ENCODE measurements at places on chromosomes 2 and 18.

DNA sequence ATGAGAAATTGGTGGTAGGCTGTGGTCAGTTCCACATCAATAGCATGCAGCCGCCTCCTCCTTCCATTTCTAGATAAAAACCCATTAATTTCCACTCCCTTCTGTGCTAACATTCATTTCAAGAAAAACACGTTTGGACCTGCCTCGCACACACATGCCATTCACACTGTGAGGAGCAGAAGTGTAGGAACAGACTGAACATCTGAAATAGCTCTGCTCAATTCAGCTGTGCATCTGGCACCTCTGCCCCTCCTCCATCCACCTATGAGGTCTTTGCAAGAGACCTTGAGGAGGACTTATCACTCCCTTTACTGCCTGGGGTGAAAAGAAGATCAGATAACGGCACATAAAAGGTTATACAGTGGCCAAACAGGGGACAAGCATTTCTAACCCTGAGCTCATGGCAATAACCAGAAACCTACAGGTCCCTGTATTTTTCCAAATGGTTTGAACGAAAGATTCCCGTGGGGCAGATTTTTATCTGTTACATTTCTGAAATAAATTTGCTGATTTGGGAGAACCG lies 30.8 kb upstream of the LRP2 start:
- DNase-seq, result no peak

DNA sequence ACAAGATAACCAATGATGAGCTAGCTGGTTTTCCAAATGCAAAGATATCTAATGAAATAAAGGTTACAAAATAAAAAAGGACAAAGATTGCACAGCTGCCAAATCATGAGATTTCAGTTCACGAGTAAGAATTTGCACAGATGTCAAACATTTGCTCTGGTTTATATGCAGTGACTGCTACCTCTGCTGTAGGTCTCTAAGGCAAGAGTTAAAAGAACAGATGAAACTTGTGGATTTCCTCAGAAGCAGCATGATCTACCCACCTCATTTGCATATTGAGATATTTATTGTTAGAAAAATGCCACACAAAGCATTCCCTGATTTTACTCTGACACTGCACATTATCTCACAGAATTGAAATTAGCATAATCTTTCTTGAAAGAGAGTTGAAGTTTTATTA lies 763.2 kb upstream of the ZEB2 start:
- no peak for DNase-seq

DNA sequence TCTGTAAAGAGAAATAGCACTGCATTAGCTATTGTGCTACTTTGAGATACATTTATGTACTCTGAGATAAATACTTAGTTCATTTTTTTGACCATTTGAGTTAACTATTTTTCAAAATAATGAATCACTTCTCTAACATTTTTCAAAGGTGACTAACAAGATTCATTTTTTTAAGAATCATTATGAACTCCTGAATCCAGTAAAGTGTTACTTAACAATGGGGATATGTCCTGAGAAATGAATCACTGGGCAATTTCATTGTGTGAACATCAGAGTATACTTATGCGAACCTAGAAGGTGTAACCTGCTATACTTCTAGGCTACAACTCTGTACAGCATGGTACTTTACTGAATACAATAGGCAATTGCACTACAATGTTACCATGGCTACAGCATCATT lies 355.8 kb downstream of the ARL6IP6 start:
- no peak for DNase-seq

- DNase-seq, result no peak
These were observed 170.3 kb upstream of the MGAT5 start for GRCh38 chr2:134083548-134083947.

GRCh38 chr18:35117372-35117771 lies 76.2 kb downstream of the MAPRE2 start:
- DNase-seq, result no peak

DNA sequence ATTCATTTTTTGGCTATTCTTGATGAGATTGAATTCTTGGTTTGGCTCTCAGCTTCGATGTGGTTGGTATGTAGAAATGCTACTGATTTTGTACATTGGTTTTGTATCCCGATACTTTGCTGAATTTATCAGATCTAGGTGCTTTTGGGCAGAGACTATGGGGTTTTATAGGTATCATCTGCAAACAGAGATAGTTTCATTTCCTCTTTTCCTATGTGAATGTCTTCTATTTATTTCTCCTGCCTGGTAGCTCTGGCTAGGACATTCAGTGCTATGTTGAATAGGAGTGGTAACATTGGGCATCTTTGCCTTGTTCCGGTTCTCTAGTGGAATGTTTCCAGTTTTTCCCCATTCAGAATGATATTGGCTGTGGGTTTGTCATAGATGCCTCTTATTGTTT lies 5.5 kb upstream of the TACR1 start:
- no peak for DNase-seq

GRCh38 chr18:13611142-13611600 lies 115.2 kb downstream of the FAM210A start:
- DNase-seq, result no peak

DNA sequence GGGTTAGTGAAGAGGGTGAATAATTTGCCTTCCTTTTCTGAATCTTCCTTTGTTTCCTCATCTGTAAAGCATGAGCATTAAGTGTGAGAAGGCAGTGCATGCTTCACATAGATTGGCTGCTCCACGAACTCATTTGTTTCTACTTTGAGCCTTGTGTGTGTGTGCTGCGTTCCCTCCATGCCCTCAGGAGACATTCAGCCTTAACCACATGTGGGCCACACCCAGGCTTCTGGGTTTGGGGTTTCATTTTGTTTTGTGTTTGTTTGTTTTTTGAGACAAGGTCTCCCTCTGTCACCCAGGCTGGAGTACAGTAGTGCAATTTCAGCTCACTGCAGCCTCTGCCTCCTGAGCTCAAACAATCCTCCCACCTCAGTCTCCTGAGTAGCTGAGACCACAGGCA lies 843.3 kb downstream of the GALR1 start:
- DNase-seq, result no peak

DNA sequence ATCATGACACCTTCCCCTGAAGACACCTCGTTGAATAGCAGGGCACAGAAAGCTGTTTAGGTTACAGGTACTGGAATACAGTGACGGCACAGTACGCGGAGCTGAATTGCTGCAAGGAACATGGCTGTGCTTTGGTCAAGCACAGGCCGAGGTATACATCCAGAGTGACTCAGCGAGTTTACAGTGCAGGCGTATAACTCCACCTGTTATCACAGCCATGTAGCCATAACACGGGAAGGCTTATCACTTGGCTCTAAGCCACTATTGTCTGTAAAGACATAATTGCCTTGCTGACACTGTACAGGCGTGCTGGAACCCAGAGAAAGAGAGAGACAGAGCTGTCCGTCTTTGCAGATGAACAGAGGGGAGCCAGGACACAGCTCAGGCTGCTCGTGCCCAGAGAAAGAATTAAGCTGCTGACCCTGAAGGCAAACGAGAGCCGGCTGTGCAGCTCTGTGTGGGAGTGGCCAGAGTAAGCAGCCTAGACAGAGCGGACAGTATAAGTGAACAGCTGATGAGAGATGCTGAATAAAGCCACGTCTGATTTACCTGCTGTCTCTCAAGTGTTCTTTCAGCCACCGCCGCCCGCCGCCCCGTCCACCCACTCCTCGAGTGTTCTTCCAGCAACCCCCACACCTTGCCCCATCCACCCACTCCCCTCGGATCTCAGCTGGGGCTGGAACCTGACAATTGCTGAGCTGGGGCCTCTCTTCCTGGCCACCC lies 87.3 kb upstream of the PPP1CB start:
- no peak for DNase-seq

DNA sequence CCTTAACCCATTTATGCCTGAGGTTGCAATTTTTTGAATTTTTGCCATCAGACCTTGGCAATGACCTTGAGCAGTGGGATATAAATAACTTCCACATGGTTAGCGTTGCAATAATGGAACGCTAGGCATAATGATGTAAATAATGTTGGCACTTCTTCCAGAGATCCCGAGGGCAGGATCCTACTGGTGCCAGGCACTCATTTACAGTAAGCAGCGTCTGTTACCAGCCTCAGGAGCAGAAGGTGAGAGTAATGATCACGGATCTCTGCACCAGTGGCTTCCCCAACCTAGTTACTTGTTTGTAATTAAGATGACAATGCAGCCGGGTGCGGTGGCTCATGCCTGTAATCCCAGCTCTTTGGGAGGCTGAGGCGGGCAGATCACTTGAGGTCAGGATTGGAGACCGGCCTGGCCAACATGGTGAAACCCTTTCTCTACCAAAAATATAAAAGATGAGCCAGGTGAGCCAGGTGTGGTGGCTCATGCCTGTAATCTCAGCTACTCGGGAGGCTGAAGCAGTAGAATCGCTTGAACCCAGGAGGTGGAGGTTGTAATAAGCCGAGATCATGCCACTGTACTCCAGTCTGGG lies 41.9 kb downstream of the CPO start:
- no peak for DNase-seq

DNA sequence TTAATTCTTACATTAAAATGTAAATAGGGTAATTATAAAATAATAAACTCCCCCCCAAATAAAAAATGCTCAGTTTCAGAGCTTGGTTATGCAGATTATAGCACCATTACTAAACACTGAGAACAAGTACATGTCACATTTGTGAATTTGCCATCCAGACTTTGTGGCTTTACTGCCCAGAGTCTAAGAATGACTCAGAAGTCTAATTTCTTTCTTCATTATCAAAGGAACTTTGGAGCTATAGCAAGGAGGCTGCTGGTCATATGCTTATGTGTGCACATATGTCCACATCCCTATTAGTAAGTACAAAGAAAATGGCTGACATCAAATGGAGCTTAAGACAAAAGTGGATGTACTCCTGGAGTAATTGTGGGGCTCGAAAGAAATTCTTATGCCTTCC lies 248.5 kb upstream of the SESTD1 start:
- no peak for DNase-seq

DNA sequence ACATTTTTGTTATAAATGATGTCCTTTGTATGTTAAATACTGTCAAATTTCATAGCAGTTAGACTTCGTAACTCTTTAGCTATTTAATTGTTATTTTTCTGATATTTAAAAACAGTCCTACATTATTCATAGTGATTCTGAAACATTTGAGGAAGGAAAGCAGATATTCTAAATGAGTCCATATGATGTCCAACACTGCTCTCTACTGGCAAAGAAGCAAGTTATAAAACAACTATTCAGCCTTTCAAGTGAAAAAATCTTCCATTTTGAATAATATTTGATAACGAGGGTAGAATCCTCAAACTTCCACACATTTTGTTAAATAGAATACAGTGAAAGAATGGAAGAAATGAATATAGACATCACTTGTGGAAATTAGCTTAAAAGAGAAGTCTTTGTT lies 220.8 kb downstream of the GULP1 start:
- DNase-seq, result no peak

DNA sequence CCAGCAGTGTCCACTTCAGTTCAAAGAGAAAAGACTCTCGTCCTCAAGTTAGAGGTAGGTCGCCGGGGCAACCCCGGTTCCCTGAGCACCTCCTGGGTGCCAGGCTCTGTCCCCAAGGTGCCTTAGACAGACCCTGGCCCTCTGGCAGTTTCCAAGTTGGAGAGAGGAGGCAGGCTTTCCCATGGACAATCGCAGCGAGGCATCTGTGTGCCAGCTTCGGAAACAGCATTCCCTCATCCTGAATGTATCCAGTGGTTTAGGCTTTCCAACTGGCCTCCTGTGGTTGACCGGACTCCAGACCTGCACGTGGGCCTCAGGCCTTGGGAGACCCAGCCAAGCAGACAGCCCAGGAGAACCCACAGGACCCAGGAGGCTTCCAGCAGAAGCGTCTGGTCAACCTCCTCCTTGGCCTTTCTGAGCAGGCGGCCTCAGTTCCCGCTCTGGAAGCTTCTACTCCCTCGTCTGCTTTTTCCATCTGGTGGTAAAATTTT lies 70.3 kb downstream of the KCNF1 start:
- no peak for DNase-seq

GRCh38 chr18:47558110-47558750 lies 306.8 kb upstream of the SKOR2 start:
- DNase-seq, result no peak

DNA sequence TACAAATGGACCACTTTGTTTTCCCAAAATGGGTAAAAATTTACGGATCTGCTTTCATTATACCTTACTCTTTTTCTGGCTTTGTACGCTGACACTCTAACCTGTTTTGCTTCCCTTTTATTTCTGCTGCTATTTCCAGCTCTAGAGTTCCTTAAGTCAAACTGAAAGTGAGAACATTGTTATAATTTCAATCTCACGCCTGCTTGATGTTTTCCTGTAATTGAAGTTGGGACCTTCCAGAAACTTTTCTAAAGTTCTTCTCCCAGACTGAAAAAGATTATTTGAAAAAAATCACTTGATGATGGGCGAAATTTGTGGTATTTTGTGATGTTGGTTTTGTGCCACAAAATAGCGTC lies 1.8 kb downstream of the GLS start:
- DNase-seq, result no peak

- DNase-seq, result no peak
These were observed 148.2 kb downstream of the RND3 start for GRCh38 chr2:150339282-150339681.

DNA sequence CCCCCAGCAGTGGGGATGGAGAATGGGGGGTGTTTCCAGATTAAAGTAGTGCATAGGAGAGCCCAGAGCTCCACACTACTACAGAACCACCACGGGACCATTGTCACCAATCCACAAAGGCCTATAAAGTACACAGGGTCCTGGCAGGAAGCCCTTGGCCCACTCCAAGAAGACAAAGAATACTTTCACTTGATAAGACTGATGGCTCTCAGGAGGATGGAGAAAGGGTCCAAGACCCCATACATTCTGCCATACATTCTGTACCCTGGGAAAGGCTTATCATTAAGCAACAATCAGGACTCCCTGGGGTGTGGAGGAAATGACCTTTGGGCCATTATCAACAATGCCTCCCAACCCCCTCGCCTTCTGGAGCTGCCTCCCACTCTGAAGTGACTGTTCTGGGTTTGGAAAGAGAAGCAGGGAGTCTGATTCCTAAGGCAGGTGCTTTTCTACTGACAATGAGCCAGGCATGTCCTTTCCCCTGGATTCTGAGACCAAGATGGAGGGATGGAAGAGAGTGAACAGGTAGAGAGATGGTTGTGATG lies 85.4 kb downstream of the XDH start:
- no peak for DNase-seq

DNA sequence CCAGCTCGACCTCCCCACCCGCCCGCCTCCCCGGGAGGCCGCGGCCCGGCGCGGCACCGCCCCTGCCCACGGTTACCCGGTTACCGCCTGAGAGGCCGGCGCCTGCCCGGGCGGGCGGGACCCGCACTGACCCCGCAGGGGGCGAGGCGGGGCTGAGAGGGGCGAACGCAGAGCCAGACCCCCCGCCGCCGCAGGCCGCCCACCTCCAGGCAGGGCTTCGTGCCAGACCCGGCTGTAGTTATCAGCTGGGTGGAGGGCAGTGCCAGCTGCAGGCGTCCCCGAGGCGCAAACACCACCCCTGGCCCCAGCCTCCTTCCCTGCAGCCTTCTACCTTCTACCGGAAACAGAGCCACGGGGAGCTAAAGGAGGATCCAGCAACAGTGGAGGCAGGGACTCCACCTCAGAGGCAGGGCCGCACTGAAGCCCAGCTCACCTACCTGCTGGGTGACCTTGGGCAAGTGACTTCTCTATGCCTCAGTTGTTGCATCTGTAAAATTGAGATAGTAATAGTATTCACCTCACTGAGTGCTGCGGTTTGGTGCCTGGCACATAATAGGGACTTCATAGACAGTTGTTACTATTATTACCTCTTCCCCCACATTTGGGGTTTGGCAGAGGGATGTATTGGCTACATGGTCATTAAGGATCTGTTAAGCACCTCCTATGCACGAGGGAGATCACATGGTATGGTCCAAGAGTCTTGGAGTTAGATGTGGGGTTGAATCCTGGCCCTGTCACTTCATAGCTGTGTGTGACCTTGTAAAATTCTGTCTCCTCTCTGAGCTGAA lies 231.6 kb upstream of the SMAD2 start:
- DNase-seq, result no peak
